ENCODE measurements at places on chromosomes 12 and 14.

DNA sequence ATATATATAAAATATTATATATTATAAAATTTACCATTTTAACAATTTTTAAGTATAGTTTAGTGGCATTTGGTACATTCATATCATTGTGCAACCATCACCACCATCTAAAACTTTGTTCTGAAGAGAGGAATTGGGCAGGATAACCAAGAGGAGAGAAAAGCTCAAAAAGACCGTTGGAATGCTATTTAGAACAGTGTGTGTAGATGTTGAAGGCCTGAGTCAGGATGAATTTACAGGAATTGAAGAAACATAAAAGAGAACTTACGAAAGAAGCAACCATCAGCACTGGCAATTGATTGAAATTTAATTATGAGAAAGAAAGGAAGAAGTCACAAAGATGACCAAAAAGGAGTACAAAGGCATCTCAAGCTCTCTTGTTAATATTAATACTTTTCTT lies 196.9 kb upstream of the PWP1 start:
- no peak for DNase-seq

GRCh38 chr12:119666900-119667576 lies 895 bp upstream of the PRKAB1 start:
- no peak for DNase-seq

DNA sequence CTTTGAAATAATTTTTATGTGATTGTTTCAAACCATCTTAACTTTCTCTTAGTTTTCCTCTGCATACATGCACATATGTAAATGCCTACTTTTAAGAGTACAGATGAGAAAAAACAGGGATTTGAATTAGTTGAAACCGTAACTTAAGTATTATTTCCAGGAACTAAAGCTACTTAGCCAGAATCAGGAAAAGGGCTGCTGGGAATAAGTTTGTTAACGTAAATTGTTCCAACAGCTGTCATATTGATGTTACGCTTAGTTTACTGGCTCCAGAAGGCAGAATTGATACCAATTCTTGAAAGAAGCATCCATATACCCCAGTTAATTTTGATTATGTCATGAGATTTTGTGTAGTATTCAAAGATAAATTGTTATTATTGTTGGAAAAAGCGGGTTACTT lies 17.9 kb upstream of the KLRF1 start:
- DNase-seq = no peak

- DNase-seq = no peak
Observed at GRCh38 chr12:131137009-131137835, 183.5 kb downstream of the ADGRD1 start.

DNA sequence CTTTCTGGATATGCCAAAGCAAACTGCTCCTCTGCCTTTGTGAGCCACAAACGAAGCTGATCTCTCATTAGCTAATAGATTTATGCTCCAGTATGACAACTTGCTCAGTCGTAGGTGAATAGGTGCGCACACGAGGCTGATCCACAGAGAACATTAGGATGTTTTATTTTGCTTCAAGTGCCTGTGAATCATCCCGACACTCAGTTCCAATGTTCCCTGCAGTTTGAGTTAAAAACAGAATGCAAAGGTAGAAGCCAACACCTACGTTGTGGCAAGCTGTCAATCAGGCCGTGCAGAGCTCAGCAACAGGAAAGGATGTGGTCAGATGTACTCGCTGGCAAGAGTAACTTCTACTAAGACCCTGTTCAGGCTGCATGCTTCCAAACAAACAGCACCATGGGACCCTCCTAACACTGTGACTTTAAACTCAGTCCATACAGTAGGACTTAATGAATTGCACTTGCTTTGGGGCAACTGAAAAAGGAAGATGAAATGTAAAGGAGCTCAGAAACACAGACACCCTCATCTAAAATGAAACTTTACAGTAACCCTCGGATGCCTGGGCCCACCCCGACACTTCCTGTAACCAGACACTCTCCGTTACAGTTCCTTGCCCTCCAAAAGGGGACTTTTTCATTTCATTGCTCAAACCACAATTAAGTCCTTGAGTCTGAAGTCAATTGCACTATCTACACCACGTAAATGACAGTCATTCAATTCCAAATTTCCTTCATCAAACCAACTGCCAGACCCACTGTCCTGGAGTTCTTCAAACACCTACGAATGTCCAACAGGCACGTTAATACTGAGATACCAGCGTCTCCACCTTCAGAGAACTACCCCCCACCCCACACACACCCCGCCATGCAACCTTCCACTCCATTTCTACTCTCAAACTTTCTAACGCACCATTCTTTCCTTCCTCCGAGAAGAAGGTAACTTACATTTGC lies 1.6 kb downstream of the CCDC88C start:
- peak; percentile 30 for DNase-seq

- no peak for DNase-seq
Observed at GRCh38 chr12:84793558-84794367, 118.8 kb downstream of the SLC6A15 start.

GRCh38 chr14:73719791-73720190 lies 5.6 kb upstream of the PNMA1 start:
- no peak for DNase-seq

DNA sequence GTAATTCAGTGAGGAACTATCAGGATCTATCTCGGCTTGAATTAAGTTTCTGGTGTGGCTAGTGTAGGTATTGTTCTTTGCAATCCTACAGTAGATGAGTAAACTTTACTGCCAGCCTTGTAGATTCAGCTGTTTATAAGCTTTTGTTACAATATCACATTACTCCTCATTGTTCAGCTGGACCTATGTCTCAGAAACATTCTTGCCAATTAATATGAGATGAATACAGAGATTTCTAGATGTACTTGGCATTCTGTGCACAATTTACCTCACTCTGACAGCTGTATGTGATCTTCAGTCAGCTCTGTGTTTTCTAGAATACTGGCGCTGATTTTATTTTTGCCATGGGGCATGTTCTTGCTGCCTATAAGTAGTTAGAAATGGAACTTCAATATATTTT lies 55.7 kb downstream of the METTL25 start:
- no peak for DNase-seq

DNA sequence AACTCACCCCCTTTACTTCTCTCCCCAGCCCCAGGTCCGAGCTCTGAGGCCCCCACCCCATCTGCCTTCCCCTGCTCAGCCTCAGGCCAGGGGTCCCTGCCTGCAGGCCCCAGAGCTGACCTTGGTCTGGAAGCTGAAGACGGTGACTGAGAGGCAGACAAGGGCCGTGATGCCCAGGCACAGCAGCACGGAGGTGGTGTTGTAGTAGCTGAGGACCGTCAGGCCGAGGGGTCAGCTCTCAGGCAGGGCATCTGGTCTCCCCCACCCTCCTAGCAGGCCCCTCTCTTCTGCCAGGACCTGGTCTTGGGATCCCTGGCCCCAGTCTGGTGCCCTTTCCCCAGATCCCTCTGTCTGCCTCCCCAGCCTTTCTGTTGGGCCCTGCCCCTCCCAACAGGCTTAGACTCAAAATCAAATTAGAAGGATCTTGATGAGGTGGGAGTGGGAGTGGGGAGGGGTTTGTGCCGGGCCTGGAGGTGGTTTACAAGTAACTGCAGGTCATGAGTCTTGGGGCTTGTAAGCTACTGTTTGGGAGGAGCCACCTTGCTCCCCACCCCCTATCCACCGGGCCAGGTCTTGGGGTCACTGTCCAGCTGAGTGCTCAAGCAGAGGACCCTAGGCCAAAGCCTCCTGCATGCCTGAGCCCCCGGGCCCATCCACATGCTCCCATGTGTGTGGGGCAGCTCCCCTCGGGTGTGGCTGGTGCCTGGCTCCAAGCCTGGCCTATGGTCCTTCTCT lies 14.2 kb downstream of the FAIM2 start:
- no peak for DNase-seq

DNA sequence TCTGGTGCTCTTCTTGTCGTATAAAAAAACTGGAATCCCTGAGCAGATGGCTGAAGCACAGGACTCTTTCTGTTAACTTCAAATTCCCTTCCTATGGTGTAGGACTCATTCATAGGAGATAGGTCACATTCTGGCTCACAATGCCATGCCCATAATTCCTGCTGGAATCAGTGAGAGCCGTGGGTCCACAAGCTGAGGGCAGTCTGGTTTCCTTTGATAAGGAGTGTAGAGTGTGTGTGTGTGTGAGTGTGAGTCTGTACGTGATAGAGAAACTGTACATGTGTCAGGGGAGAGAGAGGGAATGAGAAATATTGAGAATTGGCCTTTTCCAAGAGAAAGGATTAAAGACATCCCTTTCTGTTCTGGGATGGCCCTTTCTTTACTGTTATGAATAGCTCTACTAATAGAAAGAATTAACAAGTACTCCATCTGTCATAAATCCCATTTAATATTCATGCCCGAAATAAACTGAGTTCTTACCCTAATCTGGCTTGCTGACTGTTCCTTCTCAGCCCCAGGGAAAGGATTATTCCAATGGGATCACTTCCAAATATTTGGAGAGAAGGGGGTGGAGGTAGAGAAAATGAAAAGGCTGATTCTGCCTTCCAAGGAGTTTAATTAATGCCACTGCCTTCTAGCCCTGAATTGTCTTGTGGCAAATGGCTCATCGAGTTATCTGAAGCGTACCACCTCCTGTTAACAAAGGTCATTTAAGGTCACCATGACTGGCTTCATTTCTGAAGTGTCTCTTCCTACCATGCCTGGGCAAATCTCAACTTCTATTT lies 79.0 kb downstream of the TMX1 start:
- no peak for DNase-seq
